ENCODE measurements at places on chromosomes 1 and 21.

GRCh38 chr21:46326110-46326703 lies 2.3 kb downstream of the PCNT start:
- no peak for DNase-seq

DNA sequence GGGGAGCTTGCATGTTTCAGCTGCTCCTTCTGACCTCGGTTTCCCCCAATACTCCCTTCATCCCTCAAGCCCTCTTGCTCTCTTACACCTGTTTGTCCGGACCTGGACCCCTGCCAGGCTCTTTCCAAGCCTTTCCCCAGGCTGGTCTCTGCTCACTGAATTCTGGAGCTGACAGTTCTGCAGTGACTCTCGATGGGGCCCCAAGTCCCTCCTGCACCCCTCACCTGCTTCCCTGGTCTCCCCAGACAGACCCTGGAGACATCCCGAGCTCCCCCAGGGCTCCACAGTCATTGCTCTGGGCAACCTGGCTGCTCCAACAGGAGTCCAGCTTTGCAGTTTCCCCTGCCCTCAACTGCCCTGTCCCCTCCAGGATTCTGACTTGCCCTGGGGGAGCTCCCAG lies 198.6 kb downstream of the GRIK3 start:
- DNase-seq = peak; percentile 43

GRCh38 chr1:236065509-236066005 lies 667 bp upstream of the NID1 start:
- no peak for DNase-seq

DNA sequence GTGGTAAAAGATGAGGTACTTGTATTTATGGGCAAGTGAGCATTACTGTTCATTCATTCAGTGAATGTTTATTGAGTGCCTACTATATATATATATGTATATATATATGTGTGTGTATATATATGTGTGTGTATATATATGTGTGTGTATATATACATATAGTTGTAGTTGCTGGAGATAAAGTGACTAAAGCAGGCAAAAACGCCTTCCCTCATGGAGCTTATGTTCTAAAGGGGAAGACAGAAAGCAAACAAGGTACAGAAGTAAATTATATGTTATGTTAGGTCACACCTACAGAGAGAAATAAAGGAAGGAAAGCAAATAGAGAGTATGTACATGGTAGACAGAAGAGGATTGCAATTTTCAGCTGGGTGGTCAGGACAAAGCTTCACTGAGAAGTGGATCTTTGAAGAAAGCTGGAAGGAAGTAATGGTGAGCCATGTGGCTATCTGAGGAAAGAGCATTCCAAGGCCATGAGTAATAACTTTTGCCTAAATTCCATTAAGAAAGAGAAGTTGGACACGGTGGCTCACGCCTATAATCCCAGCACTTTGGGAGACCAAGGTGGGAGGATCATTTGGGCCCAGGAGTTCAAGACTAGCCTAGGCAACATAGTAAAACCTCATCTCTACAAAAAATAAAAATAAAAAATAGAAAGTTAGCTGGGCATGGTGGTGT lies 33.5 kb upstream of the KLF17 start:
- DNase-seq = no peak

GRCh38 chr1:220511785-220512184 lies 16.2 kb upstream of the MARK1 start:
- DNase-seq = no peak

DNA sequence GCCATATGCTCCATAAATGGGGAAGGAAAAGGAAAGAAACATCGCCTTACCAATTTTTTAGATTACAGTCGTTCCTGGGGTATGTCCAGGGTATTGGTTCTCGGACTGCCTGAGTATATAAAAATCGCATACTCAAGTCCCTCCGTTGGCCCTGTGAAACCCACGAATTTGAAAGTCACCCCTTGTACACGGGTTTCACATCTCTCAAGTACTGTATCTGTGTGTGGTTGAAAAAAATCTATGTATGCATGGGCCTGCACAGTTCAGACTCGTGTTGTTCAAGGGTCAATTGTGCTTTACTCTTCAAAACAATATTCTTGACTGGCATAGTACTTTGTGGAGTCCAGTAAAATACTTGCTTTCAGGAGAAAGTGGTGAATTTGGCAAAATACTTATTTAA lies 171.7 kb downstream of the HS2ST1 start:
- DNase-seq = no peak

- DNase-seq = no peak
Observed at GRCh38 chr1:39668111-39668510, 3.8 kb downstream of the NT5C1A start.

DNA sequence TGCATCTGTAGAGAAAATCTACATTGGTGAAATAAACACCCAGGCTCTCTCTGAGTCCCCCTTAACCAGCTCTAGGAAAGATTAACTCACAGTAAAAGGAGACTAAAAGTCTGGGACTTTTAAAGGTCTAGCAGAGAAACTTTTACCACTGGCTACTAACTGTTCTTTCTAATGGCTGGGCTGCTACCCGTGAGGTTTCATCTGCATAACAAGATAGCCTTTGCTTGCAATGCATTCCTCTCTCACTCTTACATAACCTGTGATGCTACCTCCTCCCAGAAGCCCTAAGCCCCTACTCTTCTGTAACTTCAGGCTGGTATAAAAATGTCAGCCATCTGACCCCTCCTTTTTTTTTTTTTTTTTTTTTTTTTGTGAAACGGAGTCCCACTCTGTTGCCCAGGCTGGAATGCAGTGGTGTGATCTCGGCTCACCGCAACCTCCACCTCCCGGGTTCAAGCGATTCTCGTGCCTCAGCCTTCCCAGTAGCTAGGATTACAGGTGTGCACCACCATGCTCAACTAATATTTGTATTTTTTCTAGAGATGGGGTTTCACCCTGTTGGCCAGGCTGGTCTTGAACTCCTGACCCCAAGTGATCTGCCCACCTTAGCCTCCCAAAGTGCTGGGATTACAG lies 344.2 kb downstream of the RGS7 start:
- no peak for DNase-seq

DNA sequence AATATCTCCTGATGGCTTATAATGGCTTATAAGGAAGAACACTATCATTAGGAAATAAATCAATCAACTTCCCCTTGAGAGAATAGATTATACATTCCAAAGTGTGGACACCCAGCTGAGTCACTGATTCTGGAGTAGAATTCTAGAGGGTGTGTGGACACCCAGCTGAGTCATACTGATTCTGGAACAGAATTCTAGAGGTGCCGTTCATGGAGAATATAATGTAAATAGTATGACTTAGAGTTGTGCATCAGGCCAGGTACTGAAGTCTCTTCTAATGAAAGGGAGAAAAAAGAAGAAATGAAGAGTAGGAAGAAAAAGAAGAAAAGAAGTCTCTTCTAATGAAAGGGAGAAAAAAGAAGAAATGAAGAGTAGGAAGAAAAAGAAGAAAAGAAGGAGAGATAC lies 2.4 kb upstream of the USP33 start:
- no peak for DNase-seq

DNA sequence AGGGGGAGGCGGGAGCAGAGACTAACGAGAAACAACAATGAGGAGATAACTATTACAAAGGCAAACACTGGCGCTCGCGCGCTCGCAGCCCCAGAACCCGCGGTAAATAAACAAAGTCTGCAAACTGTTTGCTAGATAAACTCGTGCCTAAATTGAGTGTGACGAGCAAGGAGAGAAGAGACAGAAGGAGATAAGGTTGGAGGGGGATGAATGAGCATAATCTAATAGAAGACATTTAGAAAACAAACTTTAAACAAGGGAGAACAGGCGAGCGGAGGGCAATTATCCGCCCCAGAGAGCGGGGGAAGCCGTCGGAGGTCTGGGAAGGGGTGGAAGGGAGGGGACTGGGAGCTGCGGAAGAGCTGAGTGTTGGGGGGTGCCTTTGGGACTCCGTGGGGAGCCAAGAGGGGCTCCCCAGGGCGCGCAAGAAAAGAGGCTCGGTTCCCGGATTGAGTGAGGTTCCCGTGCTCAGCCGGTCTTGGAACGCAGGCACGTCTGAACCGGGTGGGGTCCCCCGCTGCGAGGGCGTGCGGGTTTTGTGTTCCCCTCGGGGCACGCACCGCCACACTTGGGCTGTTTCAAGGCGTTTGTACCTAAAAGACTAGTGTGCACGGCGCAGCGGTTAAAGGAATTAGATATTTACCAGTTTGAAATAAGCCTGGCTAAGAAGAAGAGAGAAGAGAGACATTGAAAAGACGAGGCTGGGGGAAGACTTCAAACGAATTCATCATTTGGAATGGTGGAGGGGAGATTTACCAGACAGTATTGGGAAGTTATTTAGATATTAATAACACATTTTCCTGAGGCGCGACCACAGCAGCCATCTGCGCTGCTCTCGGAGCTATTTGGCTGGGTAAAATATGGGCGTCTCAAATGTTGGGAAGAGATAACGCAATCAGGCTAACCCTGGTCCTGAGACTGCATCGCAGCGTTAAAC lies 10.6 kb downstream of the PAX7 start:
- no peak for DNase-seq

DNA sequence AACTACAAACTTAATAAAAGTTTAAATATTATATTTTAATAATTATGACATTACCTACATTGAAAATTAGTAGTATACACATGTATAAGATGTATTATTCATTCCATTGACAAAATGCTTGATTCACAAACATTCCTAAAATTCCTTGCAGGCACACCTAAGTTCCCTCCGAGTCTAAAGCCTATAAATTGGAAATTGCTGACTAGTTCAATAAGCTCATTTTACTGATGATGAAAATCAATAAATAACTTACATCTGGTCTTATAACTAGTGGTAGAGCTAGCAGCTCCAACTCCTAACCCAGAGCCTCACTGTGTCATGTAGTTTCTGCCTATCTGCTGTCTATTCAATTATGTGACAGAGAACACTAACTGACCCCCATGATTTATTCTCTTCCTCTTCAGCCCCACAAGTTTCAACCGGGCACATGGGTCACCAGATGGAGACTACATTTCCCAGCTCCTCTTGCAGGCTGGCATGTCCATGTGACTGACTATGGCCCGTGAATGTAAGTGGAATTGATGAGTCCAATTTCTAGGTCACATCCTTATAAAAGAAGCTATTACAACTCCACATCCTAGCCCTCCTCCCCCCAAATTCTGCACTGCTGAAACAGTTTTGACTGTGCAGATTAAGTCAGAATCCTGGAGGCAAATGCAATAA lies 29.6 kb upstream of the LRRC8D start:
- no peak for DNase-seq

DNA sequence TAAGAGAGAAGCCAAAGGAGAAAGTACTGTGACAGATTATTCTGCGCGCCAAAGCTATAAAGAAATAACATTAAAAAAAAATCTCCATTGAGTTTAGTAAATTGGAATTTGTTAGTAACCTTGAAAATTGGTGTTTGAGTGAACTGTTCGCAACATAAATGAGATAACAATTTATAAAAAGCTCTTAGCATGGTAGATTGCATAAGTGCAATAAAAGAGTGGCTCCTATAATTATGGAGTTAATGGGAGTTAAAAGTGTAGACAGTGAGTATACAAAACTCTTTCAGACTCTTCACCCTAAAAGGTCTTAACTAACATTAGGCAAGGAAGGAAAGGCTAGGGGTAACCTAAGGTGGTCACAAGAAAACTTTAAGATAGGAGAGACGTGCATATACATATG lies 50.6 kb downstream of the RPRD2 start:
- DNase-seq = no peak

- DNase-seq = no peak
Observed at GRCh38 chr1:209728466-209728865, 23.8 kb downstream of the HSD11B1 start.

DNA sequence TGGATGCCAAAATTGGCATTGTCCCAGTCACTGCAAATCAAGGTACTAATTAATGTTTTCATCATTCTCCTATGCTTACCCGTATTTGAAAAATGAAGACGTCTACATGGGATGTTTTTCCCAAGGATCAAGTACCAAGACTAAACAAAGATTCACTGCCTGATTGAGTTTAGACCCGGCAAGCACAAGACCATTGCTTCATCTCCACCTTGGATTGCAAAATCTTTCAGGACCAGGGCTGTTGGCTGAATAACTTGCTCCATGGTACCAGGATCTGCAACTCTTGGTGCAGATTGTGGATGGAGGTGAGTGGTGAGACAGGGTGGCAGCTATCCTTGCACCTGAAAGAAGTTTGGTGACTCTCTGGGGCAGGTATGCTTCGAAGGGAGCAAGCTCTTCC lies 122.5 kb upstream of the ETS2 start:
- DNase-seq = no peak

DNA sequence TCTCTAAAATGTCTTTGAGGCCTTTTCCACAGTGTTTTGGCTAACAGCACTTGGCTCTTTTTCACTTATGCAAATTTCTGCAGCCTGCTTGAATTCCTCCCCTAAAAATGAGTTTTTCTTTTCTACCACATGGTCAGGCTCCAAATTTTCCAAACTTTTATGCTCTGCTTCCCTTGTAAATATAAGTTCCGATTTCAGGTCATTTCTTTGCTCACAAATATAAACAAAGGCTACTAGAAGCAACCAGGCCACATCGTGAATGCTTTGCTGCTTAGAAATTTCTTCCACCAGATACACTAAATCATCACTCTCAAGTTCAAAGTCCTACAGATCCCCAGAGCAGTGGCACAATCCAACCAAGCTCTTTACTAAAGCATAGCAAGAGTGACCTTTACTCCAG lies 28.1 kb upstream of the BTG3 start:
- DNase-seq = no peak

- DNase-seq = peak; percentile 74
Observed at GRCh38 chr1:201184307-201185122, 6.1 kb upstream of the IGFN1 start.

DNA sequence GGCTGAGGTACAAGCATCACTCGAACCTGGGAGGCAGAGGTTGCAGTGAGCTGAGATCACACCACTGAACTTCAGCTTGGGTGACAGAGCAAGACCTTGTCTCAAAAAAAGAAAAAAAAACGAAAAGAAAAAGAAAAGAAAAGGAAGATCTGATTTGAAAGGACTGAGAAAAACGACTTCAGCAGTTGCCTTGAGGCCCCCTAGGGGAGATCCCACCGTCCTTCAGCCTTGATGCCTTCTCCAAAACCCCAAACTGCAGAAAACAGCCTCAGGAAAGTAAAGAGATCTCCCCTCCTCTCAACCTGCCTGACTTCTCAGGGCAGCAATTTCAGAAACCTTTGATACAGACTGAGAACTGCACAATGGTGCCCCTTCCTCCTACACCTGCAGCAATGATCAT lies 50.9 kb upstream of the BCAR3 start:
- DNase-seq = no peak

GRCh38 chr1:100038660-100039287 lies 69.0 kb downstream of the SLC35A3 start:
- peak; percentile 83 for DNase-seq

- DNase-seq = no peak
Observed at GRCh38 chr1:101003012-101003650, 22.5 kb downstream of the DPH5 start.

- no peak for DNase-seq
Observed at GRCh38 chr21:23607782-23608431, 1999.4 kb downstream of the MRPL39 start.

- DNase-seq = no peak
Observed at GRCh38 chr1:94022471-94023189, 98.3 kb downstream of the ABCA4 start.

- no peak for DNase-seq
Observed at GRCh38 chr1:187871177-187871845, 1042.6 kb downstream of the PLA2G4A start.

GRCh38 chr1:150576367-150576711 lies 3.1 kb downstream of the MCL1 start:
- no peak for DNase-seq

- DNase-seq = no peak
Observed at GRCh38 chr1:179205284-179205683, 24.2 kb downstream of the ABL2 start.

Measured in kidney (tissue), 22 donors.